ENCODE measurements at places on chromosomes 7 and 10.

DNA sequence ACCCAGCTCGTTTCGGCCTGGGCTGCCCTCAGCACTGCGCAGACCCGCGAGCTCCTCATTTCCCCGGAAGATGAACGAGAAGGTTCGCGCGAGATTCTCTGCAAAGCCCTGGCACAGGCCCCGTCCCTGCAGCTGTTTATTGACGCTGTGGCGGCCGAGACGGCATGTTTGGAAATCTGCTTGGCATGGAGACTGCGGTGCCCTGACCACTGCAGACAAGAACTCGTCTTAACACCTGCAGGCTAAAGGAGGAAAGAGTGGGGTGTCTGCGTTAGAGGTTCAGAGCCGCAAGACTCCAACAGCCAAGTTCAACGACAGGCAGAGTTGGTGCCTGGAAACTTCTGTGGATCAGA lies 125.6 kb downstream of the DNAJB6 start:
- no peak for DNase-seq

DNA sequence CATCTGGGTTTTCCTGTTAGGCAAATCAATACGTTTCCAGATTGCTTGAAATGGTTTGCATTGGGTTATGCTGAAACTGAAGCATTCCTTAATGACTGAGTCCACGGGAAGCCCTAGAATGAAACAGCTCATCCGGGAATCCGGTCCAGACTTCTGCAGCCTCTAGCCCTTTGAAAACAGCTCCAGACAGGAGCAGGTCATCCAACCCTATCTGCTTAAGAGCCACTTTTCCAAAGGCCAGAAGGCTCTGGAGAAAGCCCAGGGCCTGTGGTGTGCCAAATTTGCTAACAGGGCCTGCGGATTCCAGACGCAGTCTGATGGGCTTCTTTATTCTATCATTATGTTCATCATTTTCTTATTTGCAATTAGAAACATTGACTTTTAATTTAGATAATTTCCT lies 265.4 kb downstream of the SKIDA1 start:
- no peak for DNase-seq

DNA sequence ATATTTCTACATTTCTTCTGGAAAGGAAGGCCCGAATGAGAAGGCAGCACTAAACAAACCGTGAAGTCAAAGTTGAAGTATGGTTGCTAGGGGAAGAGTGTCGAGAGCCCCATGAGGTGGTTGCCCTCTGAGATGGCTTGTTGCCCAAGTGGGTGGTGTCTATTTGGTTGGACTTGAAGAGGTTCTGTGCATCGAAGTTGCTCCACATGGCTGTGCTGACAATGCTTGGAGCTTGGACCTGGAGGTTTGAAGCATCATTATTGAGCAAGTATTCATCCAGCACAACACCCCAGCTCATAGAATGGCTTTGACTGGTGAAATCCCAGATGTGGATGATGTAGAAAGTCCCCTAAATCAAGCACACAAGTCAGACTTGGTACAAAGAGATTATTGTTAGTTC lies 165.2 kb upstream of the CDCA7L start:
- peak; percentile 24 for DNase-seq

DNA sequence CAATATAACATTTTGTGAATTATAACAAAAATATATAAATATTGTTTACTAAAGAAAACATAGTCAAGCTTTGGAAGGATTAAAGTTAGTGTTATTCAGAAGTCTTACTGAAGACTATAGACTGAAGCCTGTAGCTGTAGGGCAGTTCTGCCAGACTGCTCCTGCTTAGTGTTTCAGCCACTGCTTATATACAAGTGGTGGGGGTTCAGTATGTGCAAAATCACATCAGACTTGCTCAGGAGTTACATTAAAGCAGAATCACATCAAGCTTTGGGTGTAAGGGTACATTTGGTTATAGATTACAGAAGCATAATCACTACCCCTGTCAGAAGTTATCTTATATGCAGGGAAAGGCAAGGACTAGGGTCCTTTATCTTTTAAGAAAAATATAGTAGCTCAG lies 653.8 kb downstream of the ANKRD7 start:
- no peak for DNase-seq

- no peak for DNase-seq
Observed at GRCh38 chr7:75578081-75578480, 86.0 kb downstream of the SPDYE5 start.

DNA sequence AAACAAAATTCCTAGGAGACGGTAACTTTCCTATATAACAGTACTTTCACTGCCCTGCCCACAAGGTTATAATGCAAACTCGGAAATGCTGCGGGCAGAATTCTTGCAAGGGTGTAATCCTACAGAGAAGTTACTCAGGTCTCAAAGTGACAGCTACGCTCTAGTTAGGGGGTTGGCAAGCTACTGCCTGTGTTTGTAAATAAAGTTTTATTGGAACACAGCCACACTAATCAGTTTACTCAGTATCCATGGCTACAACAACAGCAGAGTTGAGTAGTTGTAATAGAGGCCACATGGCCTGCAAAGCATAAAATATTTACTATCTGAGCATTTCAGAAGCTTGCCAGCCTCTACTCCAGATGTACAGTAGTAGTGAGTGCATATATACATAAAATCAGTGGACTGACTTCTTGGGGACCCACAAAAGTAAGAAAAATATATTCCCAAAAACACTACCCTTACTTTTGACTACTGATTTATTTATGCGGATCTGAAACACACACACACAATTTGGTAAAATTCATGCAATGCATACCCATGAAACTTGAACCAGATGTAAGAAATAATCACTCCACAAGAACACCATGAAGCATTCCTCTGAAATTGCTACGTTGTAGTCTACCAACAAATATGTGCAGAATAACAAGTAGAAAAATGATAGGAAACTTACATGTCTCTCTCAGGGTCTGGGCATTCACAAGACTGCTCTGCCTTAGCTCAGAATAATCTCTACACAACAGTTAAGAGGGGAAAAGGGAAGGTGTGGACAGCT lies 53.0 kb downstream of the SMURF1 start:
- no peak for DNase-seq

- DNase-seq = no peak
Observed at GRCh38 chr7:109391240-109391639, 821.6 kb downstream of the DNAJB9 start.

DNA sequence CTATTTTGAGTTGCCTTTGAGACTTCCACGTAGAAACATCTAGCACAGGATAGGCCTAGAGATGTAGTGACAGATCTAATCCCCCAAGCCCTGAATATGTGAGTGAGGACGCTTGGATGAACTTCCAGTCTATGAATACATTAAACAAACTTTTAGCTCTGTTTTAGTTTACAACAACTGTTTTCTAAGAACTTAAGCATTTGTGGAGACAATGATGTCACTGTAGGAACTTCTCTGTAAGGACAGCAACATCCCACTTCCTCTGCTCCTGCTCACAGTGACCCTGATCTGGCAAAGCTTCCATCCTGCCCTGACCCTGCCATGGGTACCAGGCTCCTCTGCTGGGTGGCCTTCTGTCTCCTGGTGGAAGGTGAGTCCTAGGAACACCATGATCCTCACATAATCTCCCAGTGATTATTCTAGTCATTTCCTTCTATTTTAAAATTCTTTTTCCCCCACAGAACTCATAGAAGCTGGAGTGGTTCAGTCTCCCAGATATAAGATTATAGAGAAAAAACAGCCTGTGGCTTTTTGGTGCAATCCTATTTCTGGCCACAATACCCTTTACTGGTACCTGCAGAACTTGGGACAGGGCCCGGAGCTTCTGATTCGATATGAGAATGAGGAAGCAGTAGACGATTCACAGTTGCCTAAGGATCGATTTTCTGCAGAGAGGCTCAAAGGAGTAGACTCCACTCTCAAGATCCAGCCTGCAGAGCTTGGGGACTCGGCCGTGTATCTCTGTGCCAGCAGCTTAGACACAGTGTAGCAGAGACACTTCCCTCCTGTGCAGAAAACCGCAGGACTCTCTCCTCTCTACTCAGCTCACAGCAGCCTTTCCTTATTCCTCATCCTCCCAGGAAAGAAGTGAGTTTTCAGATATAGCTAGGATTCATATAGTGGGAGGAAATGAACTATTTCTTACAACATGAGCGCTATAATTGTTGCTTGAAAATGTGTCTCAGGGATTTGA lies 194.4 kb upstream of the PRSS1 start:
- DNase-seq = no peak

- DNase-seq = peak; percentile 33
Observed at GRCh38 chr7:80630608-80631405, 7.6 kb upstream of the CD36 start.

- DNase-seq = no peak
Observed at GRCh38 chr10:43698156-43698555, 49.5 kb upstream of the ZNF32 start.

DNA sequence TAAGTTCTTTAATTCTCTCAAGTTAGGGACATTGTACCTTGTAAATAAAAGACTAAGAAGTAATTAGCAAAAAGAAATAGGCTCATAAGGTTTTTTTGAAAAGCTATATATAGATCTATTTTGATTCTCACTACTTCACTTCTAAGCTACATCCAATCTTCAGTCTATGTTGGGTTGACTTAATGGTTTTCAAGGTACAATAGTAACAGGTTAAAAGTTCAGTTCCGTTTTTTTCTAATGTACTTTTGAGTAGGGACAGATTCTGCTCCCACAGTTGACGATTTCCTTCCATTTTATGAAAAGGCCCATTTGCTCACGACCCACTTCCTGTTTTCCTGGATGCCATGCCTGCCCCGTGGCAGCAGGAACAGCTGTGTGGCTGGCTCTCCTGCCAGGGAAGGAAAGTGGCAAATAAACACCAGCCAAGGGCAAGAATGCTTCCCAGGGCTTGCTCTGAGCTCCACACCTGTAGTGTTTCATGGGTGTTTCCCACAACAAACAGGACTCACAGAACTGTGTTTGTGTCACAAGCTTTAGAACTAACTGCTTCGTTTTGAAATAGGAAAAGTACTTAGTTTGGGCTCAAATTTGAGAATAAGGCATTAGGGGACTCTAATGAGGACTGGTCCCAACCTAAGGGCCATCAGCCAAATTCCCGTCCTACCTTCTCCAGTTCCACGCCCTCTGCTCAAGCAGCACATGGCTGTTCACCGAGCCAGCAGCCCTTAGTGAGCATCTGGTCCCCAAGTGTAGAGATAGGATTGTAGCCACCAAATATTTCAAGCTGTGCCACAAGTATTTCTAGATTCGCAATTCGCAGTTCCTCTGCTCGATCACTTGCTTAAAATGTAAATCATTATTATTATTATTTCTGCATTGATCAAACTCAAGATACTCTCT lies 240.7 kb downstream of the COBL start:
- peak; percentile 6 for DNase-seq

DNA sequence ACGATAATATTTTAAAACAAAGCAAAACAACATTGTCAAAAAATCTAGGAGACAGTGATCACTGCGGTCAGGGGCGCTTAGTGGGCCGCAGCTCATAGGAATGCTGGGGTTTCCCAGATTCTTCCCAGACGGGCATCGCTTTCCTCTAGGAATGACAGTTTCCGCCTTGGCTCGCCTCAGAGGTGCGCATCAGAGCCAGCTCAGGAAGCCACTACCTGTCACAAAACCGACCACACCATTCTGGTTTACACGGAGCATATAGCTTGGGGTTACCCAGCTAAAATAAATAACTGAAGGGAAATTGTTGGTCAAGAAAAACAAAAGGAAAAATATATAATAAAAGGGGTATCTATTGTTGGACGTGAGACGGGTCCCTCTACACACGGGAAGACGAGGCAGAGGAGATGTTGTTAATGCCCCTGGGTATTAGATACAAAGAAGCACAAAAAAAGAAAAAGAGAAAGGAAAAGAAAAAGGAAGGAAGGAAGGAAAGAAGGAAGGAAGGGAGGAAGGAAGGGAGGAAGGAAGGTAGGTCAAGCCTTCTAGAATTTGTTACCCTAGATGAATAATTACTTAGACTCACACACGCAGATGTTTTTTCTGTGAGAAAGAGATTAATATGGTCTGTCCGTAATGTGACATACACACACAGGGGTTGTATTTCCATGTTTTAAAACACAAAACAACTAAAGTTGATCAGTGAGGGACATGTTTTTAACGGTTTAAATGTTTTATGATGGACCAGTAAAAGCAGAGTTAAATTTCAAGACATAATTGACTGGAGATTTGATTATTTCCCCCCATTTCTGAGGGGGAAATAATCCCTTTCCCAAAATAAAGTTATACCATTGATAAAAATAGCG lies 292.4 kb upstream of the NFE2L3 start:
- DNase-seq = no peak

GRCh38 chr10:47286591-47287315 lies 13.2 kb upstream of the GDF10 start:
- no peak for DNase-seq

DNA sequence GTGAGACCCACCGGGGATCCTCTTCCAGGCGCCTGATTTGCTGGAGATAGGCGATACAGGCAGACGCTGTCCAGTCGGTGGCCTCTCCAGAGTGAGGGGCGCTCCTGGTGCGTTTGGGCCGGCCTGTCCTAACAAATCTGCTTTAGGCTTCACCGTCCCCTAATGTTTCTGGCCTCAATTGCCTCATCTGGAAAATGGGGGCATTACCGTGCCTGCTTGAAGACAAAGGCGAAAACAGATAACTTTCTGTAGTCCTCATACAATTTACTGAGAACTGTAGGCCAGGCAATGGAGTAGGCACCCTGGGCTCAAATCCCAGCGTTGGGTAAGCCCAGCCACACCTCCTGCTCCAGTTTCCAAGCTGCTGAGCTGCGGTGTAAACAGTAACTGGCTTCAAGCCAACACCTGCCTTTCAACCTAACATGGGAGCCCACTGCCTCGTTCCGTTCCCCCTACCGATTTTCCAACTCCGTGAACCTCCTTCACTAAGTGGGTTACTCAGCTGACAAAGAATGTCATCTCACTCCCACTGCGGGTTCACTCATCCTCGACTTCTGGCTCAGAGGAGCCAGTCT lies 589 bp upstream of the ZFAND4 start:
- no peak for DNase-seq

GRCh38 chr10:86644794-86645445 lies 9.4 kb upstream of the OPN4 start:
- DNase-seq = no peak

- no peak for DNase-seq
Observed at GRCh38 chr10:128373071-128373749, 247.0 kb upstream of the MKI67 start.

DNA sequence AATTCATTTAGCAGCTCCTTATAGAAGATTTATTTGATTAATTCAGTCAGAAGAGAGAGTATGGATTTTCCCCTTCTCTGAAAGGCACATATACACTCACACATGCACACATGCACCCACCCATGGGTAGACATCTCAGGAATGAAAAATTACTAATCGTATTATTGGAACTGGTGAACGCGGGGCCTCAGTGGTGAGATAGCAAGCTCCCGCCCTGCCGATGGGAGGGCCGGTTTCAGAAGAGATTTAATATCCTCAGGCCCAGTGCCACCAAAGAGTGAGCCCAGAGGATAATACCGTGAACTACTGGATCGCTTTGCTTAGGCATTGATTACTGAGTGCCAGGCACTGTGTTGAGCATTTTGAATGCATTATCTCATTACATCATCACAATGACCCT lies 38.0 kb upstream of the EMX2 start:
- no peak for DNase-seq

All from NCI-H510A treated with DMSO at 0.1 percent for 48 hours (cell line).